DMS79 treated with DMSO at 0.1 percent for 48 hours (cell line): ENCODE measurements at places on chromosomes 16 and 17.

- peak; percentile 0 for DNase-seq
Observed at GRCh38 chr17:12180644-12181261, 160.1 kb downstream of the MAP2K4 start.

GRCh38 chr17:68542698-68543463, 30.7 kb downstream of the PRKAR1A start:
- no peak for DNase-seq

DNA sequence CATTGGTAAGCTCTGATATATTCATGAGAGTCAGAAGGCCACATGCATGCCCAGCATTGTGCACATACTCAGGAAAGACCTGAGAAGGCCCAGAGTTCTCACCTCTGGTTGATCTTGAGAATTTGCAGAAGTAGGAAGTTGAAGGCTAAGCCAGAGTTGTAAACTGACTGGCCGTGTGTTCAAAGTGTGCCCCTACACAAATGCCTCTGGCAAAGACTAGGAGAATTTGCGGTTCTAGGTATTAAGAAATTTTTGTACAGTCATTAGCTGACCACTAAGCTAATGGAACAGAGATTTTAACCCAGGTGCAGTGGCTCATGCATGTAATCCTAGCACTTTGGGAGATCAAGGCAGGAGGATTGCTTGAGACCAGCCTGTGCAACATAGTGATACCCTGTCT, 25.0 kb downstream of the FBXL20 start:
- no peak for DNase-seq

DNA sequence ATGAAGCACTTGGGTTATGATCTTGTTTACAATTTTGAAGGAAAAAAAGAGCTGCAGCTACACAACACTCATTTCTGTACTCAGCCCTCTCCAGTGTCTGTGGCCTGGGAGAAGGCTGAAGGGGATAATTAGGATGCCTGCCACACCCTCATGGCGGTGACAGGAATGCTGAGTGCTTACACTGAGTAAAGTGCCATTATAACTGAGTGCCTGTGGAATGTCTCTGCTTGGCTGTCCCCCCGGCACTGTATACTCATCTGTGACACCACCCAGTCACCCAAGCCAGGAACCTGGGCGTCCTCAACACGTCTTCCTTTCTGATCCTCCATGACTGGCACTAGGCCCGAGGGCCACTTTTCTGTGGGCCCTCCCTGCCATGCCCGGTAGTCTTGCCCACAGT, 3.5 kb upstream of the MRPL38 start:
- peak; percentile 90 for DNase-seq

- no peak for DNase-seq
Observed at GRCh38 chr17:12979826-12980500, 37.9 kb downstream of the ELAC2 start.

DNA sequence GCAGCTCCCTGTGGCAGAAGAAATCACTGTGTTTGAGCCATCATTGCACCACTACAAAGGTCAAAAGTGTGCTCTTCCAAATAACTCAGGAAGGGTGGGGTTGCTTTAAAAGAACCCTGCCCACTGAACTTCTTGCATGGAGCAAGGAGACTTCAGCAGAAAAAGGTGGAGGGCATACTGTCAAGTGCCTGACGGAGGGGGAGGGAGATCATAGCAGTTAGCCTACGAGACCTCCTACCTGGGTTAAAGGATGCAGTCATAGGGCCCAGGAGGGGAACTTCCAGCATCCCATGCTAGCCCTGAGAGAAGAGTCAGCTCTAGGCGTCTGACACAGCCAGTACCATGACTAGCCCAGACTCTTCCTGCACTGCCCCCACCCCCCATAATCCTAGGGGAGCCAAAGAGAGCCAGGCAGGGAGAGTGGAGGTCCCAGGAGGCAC, 45.3 kb upstream of the MSI2 start:
- DNase-seq, result no peak

GRCh38 chr17:1034652-1035210, 37.8 kb downstream of the TIMM22 start:
- peak; percentile 47 for DNase-seq

- DNase-seq, result no peak
Observed at GRCh38 chr17:12691173-12691572, 25.5 kb downstream of the MYOCD start.

DNA sequence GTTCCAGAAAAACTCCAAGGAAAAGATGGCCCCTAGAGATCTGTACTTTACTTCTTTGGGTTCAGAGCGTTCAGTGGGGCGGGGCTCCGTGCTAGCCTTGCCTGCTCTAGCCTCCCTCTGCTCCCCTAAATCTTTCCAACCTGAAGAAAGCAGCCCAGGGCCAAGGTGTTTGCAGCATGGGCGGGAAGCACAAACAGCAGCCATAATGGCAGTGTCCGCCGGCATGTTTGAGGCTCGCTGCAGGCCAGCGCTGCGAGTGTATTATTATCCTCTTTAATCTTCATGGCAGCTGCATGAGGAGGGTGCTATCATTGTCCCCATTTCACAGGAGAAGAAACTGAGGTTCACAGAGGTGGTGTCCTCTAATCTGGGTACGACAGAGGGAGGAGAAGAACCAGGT, 10.4 kb downstream of the CALB2 start:
- no peak for DNase-seq

GRCh38 chr17:34592002-34592401, 12.6 kb downstream of the TMEM132E start:
- no peak for DNase-seq

GRCh38 chr16:1533443-1533951, at the start of gene TMEM204:
Gene TMEM204 (plus strand): TSS chr16:1533666. CDS start chr16:1534276, 610 bp downstream.
- no peak for DNase-seq

GRCh38 chr17:42475835-42476234, 17.2 kb downstream of the ATP6V0A1 start:
- no peak for DNase-seq

DNA sequence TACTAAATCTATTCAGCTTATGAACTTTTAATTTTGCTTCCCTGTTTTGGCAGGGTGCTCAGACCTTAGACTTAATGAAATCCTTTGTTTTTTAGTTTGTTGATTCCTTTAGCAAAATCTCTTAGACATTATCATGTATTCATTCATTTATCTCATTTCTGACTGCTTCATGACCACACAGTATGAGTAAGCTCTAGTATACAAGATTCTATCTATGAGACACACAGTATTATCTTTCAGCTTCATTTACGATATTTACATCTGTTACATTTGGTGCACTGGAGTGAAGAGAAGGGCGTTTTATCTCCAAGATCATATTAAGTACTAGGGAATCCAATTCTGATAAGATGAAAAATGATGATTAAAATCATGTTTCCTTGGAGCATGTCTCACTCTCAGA, 448.1 kb upstream of the CA10 start:
- DNase-seq, result no peak

GRCh38 chr16:30664616-30665109, 6.4 kb downstream of the FBRS start:
- DNase-seq, result no peak

DNA sequence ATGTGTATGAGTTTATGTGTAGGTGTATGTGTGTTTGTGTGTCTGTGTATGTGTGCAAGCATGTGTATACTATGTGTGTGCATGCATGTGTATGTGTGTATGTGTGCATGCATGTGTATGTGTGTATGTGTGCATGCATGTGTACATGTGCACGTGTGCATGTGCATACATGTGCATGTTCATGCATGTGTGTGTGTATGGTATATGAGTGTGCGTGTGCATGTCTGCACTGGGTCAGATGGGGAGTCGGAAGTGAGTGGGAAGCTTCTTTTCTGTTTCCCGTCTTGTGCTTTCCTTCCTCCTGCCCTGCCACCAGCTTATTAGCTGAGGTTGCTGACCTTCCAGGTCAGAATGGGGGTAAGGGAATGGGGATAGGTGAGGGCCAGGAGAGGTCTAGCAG, 174.7 kb downstream of the MAP2K4 start:
- DNase-seq, result no peak

DNA sequence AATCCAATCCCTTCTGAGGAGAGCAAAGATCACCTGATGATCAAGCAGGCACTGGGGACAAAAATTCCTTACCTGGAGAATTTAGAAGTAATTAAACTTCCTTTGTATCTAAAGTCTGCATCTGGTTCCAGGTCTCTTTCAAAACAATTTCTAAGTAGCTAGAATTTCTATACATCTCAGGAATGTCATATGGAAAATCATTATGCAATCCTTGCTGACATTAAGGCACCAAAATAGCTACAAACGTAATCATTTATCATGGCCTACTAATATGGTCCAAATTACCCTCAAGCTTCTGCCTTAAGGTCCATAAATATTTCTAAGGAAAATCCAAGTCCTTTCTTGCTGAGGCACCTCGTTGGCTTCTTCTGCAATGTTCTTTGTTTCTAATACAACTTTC, 32.9 kb upstream of the YPEL2 start:
- DNase-seq, result no peak

DNA sequence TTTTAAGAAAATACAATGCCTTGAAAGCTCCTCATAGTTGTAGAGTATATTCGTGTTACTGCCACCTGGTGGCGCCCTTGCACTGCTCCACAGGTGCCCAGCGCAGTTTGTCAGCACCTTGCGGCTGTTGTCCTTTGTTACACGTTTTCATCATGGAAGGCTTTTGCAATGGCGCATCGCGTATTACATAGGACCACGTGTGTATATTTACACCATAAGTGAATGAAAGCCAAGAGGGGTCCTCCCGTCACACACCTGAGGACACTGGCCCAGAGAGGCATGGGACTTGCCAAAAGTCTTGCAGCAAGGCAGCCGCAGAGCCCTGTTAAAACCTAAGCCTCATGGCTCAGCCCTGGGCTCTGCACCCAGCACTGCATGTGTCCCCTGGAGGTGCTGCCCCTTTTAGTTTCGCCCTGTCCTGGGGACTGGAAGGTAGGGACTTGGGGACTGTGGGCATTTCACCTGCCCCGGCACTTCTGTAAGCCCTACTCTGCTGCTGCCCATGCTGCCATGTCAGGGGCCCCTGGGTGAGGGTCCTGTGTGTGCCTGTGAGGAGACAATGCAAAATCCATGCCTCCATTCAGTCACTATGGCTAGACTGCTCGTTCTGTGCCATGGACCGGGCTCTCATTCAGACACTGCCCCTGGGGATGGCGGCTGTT, 24.3 kb downstream of the POLR3E start:
- peak; percentile 35 for DNase-seq

GRCh38 chr16:31148896-31149295, 970 bp downstream of the PRSS36 start:
- DNase-seq, result no peak

DNA sequence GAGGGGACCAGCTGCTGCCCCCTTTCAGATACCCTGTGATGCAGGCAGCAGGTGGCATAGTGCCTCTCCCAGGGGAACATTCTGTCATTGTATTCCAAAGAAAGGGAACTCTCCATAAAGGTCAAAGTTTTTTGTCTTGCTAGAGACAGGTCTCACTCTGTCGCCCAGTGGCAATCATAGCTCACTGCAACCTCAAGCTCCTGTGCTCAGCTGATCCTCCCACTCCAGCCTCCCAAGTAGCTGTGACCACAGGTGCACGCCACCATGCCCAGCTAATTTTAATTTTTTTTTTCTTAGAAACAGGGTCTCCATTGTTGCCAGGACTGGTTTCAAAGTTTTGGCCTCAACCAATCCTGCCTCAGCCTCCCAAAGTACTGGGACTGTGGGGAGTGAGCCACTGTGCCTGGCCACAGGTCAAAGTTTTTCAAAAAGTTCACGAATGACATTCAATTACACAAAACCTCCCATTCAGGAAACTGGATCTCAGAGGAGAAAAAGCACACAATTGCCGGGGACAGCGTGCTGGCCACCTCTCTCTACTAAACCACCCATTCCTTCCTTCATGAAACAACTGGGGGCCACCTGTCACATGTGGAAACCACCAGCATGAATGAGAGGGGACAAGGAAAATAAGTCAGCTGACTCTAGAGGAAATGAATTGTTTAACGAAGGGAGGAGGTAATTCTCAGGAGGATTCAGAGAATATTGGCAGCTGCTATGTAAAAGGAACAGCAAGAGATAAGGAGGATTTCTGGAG, 80.0 kb downstream of the MARCHF10 start:
- no peak for DNase-seq

GRCh38 chr16:11734025-11734652, 8.5 kb downstream of the TXNDC11 start:
- DNase-seq, result peak; percentile 11

GRCh38 chr17:48491527-48492273, 39.1 kb downstream of the HOXB1 start:
- DNase-seq, result no peak

GRCh38 chr16:84834403-84834772, 14.6 kb downstream of the CRISPLD2 start:
- no peak for DNase-seq

DNA sequence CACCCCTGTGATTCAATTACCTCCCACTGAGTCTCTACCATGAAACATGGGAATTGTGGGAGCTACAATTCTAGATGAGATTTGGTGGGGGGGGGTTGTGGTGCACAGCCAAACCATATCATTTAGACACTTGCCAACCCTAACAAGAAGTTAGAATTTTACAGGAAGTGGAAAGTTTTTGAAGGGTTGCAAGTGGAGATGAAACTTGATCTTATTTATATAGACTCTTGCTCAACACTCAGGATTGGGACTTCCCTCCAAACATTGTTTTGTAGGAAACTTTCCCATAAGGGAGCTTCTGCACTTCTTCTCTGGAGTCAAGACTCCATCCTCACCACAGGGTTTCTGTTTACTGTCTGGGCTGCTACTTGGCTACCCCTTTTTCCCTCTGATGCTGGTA, 266.7 kb upstream of the CDH11 start:
- DNase-seq, result no peak

GRCh38 chr17:48310748-48311213, 119.2 kb downstream of the SKAP1 start:
- no peak for DNase-seq

DNA sequence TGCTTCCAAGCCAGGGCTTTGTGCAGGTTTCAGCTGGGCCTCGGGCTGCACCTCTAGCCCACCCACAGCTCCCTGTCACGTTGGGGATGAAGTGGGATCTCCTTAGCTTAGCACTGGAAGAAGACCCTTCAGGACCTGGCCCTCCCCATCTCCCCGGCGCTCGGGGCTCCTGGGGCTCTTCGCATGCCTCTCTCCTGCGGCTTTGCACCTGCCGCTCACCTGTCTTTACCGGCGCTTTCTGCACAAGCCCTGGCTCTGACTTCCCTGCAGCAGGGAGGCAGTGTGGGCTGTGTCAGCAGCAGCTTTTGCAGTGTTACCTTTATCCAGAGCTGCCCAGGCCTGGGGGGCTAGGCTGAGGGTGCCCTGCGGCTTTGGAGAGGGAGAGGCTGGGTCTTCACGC, 52.3 kb downstream of the NT5M start:
- DNase-seq, result peak; percentile 38

- DNase-seq, result no peak
Observed at GRCh38 chr17:50967795-50968194, 101.6 kb upstream of the TOB1 start.
